Activated CD4-positive, alpha-beta T cell treated with anti-CD3 and anti-CD28 coated beads, Interleukin-2, amount 10 ng/mL, durations not matched to agents 24 days and 14 days (primary cell): ENCODE measurements at places on chromosomes 4 and X.

DNA sequence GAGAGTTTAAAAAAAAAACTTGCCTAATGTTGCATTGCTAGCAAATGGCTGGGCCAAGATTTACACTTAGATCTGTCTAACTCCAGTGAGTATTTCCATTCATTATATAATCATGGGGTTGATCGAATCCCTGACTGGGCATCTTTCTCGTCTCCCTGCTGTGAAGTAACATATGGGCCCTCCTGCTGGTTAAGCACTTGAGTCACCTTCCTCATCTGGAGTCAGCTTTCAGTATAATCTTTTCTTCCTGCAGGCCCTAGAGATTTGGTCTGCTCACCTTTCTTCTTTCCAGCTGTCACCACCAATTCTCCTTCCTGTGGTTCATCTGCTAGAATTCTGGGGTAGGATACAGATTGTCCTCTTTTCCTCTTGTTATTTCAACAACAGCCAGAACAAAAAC lies 41.6 kb downstream of the TIGD2 start:
- DNase-seq: no peak

DNA sequence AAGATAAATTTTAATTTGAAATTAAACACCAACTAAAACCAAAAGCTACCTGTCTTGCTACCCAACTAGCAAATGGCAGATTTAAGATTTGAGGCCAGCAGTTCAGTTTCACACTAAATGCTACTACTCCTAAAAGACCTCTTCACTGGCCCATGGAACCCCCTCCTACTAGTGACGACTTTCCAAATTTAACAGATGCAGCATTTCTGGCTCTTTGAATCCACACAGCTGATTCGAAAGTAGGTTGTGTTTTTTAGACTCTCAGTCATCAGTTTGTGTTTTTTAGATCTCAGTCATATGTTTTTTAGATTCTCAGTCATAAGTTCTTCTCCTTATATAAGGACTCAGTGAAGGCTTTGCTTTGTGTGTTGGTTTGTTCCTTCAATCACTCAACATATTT lies 11.1 kb upstream of the CC2D2A start:
- DNase-seq: no peak

DNA sequence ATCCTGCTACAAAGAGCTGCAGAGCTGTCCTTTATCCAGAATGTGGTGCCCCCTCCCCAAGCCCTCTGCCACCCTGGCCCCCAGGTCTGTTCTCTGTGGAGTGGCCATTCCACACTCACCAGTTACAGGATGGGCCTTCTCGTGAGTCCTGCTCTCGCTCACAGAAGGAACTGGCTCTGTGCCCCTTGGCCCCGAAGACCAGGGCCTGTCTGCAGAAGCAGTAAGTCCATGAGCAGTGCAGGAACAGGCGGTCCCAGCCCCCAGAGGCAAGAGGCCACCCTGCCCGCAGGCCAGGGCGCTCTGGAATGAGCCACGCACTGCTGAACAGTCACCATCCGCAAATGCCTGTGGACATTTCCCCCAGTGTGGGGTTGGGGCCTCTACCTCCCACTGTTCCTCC lies 92.2 kb downstream of the DCTD start:
- DNase-seq: no peak

- no peak for DNase-seq
These were observed 45.5 kb downstream of the GLRB start for GRCh38 chr4:157121401-157121800.

- no peak for DNase-seq
These were observed 49.3 kb upstream of the EPGN start for GRCh38 chr4:74258963-74259362.

DNA sequence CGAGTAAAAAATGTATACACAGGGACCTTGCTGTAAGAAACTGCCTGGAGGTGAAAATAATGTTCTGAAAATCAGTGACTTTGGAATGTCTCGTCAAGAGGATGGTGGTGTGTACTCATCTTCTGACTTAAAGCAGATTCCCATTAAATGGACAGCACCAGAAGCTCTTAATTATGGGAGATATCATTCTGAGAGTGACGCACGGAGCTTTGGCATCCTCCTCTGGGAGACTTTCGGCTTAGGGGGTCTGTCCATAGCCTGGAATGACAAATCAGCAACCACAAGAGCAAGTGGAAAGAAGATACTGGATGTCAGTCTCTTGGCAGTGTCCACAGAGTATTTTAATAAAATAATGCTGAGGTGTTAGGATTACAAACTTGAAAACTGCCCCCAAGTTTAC lies 129.4 kb downstream of the THOC2 start:
- no peak for DNase-seq

DNA sequence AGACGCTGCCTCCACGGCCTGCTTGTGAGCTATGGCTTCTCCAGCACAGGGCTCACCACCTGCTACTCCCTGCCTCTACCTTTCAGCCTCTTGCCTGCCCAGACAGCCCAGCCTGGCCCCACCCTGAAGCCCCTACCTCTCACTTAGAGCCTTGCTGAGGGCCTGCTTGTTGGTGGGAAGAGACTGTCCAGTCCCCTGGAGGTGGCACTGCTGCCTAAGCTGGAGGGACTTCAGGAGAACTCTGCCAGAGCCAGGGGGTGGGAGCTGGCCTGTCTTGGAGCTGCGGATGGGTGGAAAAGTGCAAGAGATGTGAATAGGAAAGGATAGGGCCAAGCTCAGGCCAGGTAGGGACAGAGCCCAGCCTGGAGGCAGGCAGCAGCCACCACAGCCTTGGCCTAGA lies 2.7 kb upstream of the ZNF185 start:
- no peak for DNase-seq

DNA sequence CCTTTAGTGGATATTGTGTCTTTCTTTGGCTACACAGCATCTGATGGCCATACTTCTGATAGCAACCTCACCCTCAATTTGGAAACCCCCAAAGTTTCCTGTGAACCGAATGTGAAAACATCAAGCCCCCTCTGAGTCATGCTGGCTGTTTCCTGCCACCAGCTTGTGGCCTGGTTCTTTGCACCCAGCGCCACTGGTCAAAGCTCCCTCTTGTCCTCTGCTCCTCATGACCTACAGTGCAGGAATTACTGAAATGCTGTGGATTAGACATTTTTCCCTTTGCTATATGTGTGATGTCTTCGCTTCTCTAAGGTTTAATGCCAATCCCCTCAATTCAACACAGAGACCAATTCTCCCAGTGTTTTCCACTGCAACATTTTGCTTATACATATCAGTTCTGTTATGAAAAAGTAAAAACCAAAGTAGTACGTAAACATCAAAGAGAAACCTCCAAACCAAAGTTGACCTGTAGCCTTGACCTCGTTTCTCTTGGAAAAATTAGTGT lies 224.0 kb upstream of the TENM3 start:
- no peak for DNase-seq

- no peak for DNase-seq
These were observed 135.1 kb downstream of the ARHGAP6 start for GRCh38 chrX:11530621-11531020.

DNA sequence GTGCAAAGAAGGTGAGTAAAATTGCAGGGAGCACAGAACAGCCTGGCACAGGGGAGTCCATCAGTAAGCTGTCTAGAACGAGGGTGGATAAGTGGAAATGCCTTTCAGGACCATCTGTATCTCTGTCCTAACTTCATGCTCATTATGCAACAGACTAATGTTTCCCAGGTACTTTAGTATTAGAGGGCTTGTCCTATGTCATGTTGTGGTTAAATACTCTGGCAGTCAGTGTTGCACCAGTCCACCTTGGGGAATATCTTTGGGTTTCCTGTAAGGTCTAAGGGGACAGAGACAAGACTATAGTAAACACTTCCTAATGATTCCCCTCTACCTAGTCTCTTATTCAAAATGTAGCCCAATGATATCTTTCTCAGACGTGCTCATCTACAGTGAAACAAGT lies 21.3 kb downstream of the NOCT start:
- DNase-seq: no peak

GRCh38 chr4:95910749-95911148 lies 70.9 kb downstream of the PDHA2 start:
- DNase-seq: no peak

DNA sequence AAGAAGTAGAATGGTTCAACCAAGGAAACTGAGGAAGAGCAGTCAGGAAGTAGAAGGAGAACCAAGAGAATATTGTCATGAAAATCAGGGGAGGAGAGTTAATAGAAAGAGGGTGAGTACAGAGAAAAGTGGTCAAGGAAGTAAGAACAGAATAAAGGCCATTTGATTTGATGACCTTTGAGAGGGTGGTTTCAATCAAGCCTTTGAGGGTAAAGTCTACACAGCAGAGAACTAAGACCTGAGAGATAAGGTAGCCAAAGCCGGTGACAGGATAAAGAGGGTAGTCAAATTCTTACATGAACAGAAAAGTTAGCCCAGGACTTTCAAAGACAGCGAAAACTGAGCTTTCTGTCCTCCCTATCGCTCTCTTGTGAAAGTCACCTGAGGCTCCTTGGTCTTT lies 34.6 kb upstream of the FGF16 start:
- DNase-seq: no peak

- no peak for DNase-seq
These were observed 388.0 kb downstream of the SPRY1 start for GRCh38 chr4:123784626-123785025.

DNA sequence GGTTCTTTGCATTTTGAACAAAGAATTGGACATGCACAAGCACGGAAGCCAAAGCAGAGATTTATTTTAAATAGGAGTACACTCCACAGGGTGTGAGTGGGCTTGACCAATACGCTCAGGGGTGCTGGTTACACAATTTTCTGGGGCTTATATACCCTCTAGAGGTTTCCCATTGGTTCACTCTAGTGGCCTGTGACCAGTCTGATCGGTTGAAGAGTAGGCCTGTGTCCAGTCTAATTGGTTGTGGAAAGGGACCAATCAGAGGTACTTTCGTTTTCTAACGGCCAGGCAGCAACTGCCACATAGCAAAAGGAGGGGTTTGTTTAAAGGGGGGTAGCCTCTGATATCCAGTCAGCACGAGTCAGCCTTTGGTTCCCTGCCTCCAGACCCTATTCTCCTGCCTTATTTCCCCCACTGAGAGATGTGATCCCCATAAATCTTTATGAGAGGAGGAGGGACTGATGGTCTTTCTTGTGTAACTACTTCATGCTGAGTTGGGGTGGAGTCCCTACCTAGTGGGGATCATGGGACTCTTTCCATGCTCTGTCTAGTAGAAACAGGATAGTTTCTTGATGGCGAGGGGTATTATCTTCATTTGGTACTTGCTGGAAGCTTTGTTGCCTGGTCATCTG lies 11.3 kb upstream of the AREG start:
- DNase-seq: no peak

DNA sequence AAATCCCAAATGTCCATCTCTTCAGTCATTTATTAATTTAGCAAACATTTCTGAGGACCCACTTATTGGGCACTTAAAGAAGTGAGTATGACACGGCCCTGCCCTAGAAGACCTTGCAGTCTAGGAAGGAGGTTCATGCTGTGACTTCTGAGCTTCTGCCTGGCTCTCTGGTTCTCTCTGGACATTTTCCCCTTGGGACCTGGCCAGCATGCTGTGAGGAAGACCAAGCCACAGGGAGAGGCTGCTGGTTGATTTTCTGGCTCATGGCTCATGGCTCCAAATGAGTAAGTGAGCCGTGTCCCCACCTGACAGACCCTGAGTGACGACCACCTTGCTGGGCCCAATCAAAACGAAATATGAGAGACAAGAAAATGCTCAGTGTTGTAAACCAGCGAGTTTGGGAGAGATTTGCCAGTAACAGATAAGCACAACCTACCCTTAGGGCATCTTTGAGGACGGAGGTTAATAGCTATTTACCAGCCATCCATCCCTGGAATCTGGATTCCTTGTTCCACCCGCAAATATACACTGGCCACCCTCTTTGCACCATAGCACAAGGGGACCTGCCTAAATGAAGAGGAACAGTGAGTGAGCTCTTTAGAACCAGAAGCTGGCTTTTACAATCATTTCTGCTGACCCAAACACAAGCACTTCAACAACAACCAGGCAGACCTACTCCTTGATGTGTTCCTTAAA lies 876 bp downstream of the MPP1 start:
- no peak for DNase-seq
